ENCODE measurements at places on chromosomes 11 and 22.

GRCh38 chr11:117417342-117417741 is 89.7 kb downstream of the CEP164 start:
- DNase-seq, result no peak

GRCh38 chr11:13535819-13536218 is 40.0 kb upstream of the PTH start:
- peak; percentile 6 for DNase-seq

- DNase-seq, result no peak
Measured at GRCh38 chr22:31898926-31899325, 45.4 kb upstream of the YWHAH start.

DNA sequence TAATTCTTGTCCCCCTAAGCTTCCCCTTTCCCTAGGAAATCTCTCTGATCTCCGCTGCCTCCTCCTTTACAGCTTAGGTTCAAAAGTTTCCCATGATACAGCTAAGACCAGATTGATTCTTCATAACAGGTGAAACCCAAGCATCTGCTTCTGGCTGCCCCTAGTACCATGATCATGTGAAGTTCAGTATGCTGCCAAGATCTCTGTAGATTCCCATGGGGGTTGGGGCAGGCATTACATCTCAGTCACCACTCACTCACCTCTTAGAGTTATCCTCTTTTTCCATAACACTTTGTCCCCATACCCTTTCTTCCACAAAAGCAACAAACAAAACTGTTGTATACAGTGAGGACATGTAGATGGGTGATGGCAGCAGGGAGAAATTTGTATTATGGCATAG is 44.0 kb downstream of the RRP8 start:
- DNase-seq, result no peak

DNA sequence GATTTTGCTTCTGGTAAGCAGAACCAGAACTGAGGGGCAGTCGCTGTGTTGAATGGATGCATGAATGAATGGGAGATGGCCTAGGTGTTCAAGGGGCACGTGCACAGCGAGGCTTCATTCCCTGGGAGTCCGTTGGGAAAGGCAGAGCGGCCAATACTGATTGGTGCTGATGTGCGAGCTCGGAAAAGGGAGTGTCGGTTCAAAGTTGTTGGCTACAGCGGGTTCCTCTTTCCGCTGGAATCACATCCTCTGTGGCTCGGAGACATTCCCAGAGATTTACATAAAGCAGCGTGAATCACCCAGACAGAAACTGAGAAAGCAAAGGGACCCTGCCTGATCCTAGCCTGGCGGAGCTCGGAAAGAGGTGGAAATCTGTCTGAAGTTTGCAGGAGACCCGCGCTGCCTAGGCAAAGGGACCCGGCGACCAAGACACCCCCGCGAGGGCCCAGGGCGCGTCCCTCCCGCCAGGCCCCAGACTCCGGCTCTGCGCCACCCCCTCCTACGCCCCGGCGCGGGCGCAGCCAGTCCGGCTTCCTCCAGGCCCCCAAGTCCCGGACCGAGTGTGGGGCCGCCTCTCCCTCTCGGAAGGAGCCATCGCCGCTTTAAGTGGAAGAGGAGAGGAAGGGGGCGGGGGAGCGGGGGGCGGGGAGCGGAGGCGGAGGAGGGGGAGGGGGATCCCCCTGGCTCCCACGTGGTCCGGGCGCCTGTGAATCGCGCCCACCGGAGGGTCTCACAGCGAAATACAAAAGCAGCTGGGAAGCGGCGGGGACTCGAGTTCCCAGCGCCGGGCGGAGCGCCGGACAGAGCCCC is at the start of gene FJX1:
FJX1 (plus strand) TSS at position 774 of the 810 bp plus-strand sequence. CDS start 177 bp downstream, outside the sequence.
- peak; percentile 88 for DNase-seq

DNA sequence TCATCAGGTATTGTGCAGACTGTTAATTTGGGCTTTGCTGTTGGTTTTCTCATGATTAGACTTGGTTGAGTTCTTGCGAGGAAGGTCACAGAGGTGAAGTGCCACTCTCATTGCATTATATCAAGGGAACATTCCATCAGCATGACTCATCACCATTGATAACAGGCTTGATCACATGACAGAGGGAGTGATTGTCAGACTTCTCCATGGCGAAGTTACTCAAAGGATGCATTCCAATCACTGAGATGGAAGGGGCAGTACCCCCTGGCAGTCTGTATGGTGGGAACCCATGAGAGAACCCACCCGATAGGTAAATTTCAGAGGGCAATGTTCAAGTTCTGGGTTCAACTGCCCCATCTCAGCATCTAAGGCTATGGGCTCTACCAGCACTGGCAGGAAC is 19.4 kb upstream of the P2RY2 start:
- DNase-seq, result peak; percentile 48

DNA sequence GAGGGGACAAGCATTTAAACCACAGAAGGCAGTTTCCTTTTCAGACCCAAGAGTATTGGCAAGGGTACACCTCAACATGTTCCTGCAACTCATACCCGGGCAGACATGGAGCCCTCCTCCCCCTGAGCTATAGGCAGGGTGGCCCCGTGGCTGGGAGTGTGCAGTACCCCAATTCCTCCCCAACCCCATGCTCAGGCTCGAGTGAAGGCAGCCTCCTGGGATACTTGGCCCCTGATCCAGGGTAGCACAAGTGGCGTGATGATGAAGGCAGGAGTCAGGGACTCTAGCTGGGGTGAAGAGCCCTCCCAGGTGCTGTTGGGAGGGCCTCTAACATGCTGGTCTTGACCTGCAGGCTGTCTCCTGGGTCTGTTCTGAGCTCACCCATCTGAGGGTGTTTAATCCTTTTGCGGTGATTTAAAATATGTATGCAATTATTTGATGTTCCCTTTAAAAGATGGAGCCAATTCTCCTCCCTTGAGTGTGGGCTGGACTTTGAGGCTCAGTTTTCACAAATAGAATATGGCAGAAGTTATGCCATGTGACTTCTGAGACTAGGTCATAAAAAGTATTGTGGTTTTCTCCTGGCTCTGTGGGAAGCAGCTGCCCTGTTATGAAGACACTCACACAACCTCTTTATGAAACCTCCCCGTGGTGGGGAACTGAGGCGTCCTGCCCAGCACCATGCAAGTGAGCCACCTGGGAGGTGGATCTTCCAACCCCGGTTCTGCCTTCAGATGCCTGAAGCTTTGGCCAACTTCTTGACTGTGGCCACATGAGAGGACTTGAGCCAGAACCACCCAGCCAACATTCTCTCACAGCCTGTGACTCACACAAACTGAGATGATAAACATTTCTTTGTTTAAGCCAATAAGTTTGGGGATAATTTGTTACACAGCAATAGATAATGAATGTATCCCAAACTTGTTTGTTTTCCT is 54.7 kb upstream of the NECTIN1 start:
- no peak for DNase-seq

- DNase-seq, result no peak
Measured at GRCh38 chr11:111419641-111420327, 40.7 kb upstream of the POU2AF1 start.

DNA sequence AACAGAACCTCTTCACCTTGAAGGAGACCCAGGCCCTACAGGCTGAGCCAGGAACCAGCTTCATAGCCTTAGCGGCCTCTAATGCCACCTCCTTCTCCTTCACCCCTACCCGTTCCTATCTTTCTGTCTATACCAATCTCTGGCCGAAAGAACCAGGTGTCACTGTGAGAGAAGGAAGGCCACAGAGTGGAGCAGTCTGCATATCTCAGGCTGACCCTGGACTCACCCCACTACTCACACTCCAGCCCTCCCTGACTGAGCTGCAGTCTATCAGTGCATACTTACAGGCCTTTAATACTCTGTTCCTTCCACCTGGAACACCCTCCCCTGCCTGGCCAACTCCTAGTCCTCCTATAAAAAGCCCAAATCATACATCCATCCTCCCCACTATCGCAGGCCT is 32.7 kb downstream of the ARAP1 start:
- no peak for DNase-seq

GRCh38 chr11:72688486-72688885 is 14.3 kb upstream of the PDE2A start:
- DNase-seq, result no peak

DNA sequence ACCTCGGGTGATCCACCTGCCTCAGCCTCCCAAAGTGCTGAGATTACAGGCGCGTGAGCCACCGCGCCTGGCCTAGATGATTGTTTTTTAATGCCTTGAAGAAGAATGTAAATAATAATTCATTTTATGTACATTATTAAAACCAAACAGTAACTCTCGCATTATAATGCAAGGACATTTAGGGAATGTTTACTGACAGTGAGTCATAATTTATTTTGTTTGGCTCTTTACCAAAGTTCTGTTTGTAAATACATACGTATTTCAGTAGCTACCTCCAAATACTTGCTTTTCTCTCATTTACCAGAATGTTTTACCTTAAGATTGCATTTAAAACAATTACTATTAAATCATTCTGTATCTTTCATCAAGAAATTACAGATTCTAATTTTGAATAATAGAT is 3.0 kb downstream of the RAB39A start:
- no peak for DNase-seq

- DNase-seq, result no peak
Measured at GRCh38 chr11:70521475-70522308, 123.4 kb downstream of the CTTN start.

- no peak for DNase-seq
Measured at GRCh38 chr11:70131606-70132190, 53.6 kb downstream of the ANO1 start.

- peak; percentile 15 for DNase-seq
Measured at GRCh38 chr11:97110376-97110775, 720.6 kb downstream of the JRKL start.

DNA sequence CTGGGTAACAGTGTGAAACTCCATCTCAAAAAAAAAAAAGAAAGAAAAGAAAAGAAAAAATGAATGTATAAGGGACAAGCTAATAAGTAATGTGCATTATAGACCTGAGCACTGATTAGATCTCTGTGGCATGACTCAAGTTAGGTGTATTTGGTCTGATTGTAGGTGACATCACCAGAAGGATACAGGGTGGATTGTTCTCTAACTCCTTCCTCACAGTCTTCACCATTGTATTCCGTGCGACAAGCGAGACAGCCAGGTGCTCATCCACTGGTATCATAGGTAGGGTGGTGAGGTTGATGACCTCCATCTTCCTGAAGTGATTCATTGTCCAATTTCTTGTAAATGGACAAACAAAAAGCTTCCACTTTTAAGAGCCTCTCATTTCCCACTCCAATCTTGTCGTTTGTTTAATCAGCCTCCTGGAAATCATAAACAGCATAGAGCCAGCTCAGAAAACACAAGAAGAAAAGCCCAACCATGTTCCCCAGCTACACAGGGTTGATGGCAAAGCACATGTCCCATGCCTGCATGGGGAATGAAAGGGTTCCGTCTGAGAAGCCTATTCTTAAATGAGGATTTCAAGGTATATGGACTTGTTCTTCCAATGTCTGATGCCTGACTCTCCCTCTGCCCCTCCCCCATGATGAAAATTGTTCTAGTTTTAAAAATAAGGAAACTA is 6.2 kb downstream of the FAM227A start:
- no peak for DNase-seq
